ENCODE measurements at places on chromosomes 7 and 10.

GRCh38 chr10:61987537-61987936, 86.0 kb downstream of the ARID5B start:
- DNase-seq = no peak

DNA sequence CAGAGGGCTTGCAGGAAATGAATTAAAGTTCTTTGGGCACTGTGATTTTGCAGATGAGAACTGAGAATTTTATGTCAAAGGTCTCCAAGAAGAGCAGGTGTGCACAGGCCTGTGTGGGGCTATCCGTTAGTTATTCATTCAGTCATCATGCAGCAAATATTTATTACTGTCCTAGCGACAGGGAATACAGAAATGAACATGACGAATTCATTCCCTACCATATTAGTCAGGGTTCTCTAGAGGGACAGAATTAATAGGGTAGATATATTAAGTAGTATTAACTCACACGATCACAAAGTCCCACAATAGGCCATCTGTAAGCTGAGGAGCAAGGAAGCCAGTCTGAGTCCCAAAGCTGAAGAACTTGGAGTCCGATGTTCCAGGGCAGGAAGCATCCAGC, 2.9 kb upstream of the MMP21 start:
- no peak for DNase-seq

- DNase-seq = no peak
Observed at GRCh38 chr7:8136051-8136730, 125.8 kb downstream of the ICA1 start.

DNA sequence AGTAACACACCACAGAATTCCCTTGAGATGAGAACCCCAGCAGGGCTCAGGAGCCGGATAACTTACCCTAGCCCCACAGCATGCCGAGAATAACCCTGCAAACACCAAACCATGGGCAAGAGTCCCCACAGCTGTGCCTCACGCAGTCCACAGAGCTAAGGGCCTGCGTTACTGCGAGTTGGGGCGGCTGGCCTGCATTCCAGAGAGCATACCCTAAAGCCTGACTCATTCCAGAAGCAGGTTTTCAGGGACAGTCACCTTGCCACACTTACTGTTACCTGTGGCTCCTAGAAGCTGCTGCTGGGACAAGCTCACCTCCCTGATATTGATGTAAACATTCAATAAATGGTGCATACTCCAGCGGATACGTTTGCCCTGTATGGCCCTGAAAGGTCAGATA, 18.6 kb downstream of the FGFR2 start:
- no peak for DNase-seq
